NCI-H1105 (cell line): ENCODE measurements at places on chromosomes 2 and 18.

DNA sequence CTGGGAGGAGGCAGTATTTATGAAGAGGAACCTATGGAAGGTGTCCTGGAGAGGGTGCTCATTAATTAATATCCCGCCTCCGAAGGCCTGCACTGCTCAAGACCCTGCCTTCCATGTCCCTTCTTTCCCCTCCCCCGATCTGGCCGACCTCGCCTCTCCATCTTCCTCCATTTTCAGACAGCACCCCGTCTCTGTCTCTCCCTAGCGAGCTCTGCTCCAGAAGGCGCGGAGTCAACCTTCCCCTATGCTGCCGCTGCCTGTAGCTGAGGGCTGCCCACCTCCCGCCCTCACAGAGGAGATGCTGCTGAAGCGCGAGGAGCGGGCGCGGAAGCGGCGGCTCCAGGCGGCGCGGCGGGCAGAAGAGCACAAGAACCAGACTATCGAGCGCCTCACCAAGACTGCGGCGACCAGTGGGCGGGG, 1.1 kb upstream of the WBP1 start:
- DNase-seq, result no peak

DNA sequence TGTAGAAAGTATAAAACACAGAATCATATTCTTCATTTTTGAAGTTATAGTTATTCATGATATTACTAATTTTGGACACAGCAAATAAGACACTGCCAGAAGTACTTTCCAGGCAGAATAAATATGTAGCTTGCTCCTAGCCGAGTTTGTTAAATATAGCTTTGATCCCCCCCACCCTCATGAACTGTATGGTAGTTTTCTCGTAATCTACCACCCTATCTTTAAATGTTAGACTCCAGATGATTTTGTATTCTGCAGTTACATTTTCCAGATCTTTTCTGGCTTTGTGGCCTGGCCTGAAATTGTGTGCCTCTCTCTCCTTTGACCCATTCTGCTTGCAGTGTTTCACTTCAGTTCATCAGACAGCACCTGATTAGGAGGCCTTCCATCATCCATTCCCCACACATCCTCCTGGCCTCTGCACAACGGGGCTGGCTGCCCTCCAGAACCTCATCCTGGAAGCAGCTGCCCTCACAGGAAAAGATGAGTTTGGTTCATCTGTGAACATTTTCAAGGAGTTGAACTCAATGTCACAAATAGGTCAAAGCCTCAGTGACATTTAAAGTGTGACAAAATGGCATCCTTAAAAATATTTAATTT, 4.7 kb upstream of the KCNJ3 start:
- no peak for DNase-seq

- DNase-seq, result no peak
Observed at GRCh38 chr2:170113168-170113894, 64.6 kb upstream of the MYO3B start.

DNA sequence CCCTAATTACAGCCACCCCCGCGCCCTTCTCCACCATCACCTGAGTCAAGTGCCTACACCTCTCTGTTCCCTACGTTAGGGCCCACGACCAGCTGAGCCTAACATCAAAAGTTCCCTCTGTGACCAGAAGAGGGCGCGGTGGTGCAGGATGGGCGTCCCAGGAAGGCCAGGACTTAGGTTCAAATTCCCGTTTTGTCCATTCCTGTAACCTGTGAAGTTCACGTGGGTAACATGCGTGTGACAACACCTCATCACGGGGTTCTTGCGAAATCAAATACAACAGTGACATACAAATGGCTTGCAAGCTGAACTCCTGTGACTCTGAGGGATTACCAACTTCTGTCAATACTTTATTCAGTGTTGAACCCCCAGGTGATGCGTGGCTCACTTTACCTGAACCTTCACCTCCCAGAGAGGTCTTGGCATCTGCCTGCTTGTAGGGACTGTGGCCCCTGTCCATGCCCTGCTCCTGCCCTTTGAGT, 207.9 kb downstream of the ARL4C start:
- no peak for DNase-seq
